ENCODE measurements at places on chromosomes 11 and 22.
A peak's percentile ranks its signal among the peaks of the same experiment; 100 is the strongest.

- peak; percentile 46 for DNase-seq
Observed at GRCh38 chr11:122727101-122727929, 71.8 kb downstream of the UBASH3B start.

GRCh38 chr11:95652002-95652472, 137.5 kb downstream of the FAM76B start:
- DNase-seq = no peak

DNA sequence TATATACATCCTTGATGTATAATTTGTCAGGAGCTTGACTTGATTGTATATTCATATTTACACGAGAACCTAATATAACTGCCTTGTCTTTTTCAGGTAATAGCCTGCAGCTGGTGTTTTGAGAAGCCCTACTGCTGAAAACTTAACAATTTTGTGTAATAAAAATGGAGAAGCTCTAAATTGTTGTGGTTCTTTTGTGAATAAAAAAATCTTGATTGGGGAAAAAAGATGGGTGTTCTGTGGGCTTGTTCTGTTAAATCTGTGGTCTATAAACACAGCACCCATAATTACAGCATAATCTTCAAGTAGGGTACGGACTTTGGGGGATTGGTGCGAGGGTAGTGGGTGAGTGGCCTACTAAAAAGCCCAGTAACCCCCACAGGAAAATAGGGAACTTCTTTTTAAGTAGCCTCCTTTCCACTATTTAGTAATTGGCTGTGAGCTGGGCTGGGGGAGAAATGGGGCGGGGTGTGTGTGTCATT, 7.5 kb downstream of the MALAT1 start:
- DNase-seq = peak; percentile 75

GRCh38 chr11:68380786-68381622, 68.6 kb downstream of the LRP5 start:
- DNase-seq = no peak

GRCh38 chr11:116731821-116732220, 41.0 kb downstream of the BUD13 start:
- DNase-seq = no peak
